ENCODE measurements at places on chromosomes 7 and 10.
A peak's percentile ranks its signal among the peaks of the same experiment; 100 is the strongest.

GRCh38 chr10:1056326-1057105 lies at the start of gene WDR37:
WDR37 (plus strand) TSS chr10:1056385; CDS start chr10:1072156, 15,771 bp downstream.
- peak; percentile 90 for DNase-seq

DNA sequence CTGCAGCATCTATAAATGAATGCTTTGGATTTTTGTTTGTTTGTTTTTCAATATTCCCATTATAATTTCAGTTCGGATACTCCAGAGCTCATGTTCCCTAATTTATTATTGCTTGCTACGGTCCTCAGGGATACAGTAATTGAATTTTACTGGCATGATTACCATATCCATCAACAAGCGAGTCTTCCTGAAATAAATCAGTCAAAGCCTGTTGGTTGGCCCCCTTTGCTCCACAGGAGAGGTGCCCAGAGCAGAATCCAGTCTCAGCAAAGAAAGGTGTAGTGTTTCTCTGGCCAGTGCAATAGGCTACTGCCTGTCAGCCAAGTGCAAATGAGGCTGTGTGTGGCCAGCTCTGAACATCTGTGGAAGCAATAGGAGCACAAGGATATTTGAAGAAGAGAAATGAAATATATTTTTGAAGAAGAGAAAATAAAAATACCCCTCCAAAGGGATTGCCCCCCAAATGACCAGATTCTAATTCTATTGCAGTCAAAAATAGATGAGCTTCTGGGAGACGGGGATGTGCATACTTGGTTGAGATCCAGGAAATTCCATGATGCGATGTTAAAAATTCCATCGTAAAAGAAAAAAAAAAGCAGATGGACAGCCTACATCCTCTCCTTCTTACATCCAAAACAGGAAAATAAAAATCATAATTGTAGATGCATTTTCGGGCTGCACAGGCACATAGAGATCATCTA lies 18.1 kb downstream of the TRIL start:
- no peak for DNase-seq

- no peak for DNase-seq
These were observed 11.0 kb downstream of the TECTB start for GRCh38 chr10:112294169-112294568.

- DNase-seq: no peak
These were observed 476 bp upstream of the RET start for GRCh38 chr10:43076311-43076875.

DNA sequence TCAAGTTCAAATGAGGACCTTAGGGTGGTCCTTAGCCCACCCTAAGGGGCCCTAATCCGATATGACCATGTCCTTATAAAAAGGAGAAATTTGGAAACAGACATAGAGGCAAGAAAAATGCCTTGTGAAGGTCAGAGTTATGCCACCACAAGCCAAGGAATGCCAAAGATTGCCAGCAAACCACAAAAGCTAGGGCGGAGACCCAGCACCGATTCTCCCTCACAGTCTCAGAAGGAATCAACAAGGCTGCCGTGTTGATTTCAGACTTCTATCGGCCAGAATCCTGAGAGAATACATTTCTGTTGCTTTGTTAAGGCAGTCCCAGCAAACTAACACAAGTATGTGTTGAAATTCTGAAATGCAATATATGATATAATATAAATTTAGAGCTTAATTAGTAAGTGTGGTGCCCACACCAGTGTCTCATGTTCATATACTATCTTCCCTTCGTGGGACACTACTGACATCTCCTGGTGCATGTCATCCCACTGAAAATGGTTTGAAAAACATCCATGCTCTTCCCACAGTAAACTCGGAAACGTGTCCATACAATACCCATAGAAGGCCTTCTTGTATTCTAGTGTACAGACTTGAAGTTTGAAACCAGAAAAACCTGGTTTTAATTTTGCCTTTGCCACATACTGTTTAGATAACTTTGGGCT lies 349.0 kb downstream of the TNS3 start:
- no peak for DNase-seq

DNA sequence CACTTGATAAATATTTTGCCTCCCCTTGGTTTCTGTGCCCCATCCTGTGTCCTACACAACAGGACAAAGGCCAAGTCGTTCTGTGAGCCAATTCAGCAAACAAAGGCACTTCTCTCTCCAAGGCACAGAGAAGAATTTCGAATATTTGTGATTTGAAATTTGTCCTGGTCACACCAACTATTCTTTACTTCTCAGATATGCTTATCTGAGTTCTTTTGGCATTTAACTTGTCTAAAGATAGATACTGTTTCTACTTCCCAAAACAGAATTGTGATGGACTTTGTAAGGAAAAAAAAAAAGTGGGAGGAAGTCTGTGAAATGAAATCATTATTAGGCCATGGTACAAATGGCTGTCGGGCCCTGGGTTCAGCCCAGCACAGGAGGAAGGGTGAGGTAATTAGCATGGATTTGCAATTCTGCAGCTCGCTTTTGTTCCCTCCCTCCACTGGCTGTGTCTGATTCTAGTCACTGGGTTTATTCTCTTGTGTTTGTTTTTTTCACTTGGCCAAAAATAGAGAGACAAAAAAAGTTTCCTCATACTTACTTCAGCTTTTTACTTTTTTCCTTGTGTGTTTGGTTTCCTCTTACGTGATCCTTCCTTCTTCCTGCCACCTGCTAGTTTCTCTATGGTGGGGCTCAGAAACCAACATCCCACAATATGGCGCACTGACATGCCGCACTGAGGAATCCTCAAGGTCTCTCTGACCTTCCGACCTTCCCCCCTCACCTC lies 108.2 kb upstream of the MKLN1 start:
- no peak for DNase-seq

DNA sequence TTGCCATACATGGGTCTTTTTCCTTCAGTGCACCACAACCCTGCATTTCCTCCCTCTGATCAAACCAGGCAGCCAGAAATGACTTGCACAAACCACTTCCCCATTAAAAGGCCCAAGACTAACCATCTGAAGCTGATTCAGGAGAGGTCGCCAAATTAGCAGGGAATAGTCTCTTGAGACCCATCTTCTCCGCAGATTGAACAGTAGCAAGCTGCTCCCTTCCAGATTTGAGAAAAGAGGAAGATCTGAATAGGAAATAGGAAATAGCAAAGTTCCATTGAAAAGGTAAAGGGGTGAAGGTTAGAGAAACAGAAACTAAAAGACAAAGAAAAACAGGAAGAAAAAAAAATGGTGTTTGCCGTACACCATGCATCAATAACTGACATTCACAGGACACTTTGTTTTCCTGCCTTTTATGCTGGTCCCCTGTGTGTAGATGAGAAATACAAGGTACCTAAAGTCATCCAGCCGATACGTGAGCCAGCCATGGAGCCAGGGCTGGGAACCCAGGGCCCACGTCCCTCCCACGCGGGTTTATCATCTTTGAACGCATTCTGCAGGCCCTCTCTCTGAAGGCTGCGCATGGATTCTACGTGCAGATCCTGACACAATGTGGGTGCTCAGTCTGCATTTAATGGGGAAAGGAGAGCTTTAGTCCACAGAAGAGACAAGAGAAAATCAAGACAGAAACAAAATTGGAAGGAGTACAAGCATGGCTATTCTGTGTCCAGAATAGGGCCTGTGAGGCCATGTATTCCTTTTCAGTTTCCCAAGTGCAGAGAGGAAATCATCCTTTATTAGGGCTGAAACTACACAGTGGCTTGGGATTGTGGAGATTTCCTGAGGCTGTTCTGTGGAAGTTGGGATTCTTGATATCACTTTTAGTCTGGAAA lies 268.4 kb upstream of the NPVF start:
- DNase-seq: no peak
